ENCODE measurements at places on chromosomes 6 and 20.

- DNase-seq, result no peak
These were observed 26.7 kb upstream of the YWHAB start for GRCh38 chr20:44858606-44859360.

- no peak for DNase-seq
These were observed 80.2 kb downstream of the GMPR start for GRCh38 chr6:16318538-16318937.

GRCh38 chr6:42394151-42394550 is 57.6 kb downstream of the TRERF1 start:
- DNase-seq, result no peak

GRCh38 chr6:63510353-63510686 is 62.0 kb upstream of the LOC128125822 start:
- no peak for DNase-seq

DNA sequence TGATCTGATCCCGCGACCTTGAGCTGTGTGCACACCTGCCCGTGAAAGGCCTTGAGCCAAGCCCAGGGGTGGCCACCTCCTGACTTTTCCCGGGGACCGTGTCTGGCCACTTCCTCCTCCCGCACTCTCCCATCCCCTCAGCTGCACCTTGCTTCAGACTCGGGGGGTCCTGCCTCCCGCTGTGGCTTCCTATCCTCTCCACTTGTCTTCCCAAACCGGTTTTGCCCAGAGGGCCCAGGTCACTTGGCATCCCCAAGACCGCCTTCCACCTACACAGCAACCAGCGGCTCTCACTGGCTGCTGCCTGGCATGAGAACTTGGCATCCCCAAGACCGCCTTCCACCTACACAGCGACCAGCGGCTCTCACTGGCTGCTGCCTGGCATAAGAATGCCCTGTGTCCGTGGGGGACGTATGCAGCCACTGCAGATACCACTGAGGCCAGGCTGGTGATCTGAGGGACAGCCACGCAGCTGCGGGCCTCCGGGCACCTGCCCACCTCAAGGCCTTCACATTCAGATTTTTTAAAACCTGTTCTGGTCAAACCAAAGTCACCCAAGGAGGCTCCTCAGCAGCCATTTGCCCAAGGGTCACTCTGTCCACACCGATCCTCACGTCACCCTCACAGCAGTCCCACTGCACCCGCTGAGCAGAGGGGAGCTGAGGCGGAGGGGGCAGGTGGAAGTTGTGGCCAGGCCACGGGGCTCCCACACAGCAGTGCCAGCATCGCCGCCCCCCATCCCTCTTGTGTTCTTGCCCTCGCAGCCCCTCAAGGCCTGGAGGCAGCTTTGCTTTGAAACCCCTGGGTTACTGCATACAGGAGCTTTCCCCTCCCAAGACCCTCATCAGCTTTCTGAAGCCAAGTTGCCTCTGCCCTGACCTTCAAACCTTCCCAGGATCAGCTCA is 245.5 kb downstream of the TAF4 start:
- no peak for DNase-seq

GRCh38 chr6:135087403-135087802 is 32.8 kb upstream of the HBS1L start:
- DNase-seq, result no peak

- no peak for DNase-seq
These were observed 5.0 kb downstream of the WRNIP1 start for GRCh38 chr6:2770171-2770570.

- no peak for DNase-seq
These were observed at the start of gene SLC2A10 for GRCh38 chr20:46709459-46710152. Gene SLC2A10, plus strand, starts transcription at chr20:46709649. Its CDS starts 88 bp downstream, at chr20:46709737.

DNA sequence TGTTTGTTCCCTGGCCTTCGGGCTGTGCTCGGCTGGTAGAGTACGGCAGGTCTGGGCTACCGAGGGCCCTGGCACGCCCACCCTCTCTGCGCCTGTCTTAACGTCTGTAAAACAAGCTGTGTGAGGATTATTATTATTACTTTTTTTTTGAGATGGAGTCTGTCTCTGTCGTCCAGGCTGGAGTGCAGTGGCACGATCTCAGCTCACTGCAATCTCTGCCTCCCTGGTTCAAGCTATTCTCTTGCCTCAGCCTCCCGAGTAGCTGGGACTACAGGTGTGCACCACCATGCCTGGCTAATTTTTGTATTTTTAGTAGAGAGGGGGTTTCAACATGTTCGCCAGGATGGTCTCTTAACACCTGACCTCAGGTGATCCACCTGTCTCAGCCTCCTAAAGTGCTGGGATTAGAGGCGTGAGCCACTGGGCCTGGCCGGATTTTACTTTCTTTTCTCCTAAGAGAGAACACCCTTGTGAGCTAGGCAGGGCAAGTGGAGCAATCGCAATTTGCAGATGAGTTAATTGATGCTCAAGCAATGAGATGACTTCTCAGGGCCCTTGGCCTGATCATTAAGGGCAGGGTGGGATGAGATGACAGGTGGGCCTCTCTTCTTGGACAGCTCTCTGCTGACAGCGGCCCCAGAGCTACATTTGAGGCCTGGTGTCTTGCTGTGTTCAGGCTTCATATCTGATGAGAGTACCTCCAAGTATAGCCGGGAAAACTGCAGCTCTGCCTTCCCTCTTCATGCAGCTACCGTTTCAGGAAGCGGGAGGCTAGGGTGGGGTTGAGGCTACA is 859 bp upstream of the SMIM29 start:
- no peak for DNase-seq

- no peak for DNase-seq
These were observed 23.8 kb upstream of the FBXO9 start for GRCh38 chr6:53041356-53041755.

GRCh38 chr6:36323062-36323461 is 13.6 kb downstream of the BNIP5 start:
- no peak for DNase-seq

DNA sequence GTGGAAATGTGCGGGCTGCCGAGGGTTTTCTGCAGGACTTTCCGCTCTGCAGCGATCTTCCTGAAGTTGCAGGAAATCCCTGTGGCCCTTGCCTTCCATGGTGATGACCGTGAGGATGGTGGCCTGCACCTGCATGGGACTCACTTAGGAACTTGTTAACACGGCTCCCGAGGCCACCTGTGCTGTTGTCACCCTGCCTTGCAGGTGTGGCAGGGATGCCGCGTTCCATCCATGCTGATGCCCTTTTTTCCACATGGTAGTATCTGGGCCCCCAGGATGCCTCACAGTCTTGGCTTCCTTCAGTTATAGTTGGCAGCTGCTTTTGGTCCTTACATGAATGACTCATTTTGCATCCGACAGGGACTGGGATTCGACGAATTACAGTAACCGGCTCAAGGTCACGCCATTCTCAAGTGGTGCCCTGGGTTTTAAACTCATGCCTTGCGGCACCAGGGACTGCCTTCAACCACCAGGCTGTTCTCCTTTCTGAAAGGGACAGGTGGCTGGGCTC is 37.2 kb downstream of the SYNJ2 start:
- DNase-seq, result no peak
